KBM-7 (cell line): ENCODE measurements at places on chromosomes 2 and 18.

DNA sequence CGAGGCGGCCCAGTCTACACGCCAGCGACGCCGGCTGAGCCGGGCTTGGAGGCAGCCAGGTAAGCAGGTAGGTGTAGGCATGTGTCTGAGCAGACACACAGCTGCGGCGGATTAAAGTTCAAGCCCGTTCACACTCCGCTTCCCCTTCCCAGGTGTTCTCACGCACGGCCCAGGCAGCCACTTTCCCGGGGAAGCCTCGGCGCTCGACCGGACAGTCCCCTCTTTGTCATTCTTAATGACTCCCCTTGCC lies 367 bp downstream of the TGFA start:
- no peak for DNase-seq

GRCh38 chr2:238726670-238727584 lies 121.0 kb upstream of the TWIST2 start:
- DNase-seq = no peak

DNA sequence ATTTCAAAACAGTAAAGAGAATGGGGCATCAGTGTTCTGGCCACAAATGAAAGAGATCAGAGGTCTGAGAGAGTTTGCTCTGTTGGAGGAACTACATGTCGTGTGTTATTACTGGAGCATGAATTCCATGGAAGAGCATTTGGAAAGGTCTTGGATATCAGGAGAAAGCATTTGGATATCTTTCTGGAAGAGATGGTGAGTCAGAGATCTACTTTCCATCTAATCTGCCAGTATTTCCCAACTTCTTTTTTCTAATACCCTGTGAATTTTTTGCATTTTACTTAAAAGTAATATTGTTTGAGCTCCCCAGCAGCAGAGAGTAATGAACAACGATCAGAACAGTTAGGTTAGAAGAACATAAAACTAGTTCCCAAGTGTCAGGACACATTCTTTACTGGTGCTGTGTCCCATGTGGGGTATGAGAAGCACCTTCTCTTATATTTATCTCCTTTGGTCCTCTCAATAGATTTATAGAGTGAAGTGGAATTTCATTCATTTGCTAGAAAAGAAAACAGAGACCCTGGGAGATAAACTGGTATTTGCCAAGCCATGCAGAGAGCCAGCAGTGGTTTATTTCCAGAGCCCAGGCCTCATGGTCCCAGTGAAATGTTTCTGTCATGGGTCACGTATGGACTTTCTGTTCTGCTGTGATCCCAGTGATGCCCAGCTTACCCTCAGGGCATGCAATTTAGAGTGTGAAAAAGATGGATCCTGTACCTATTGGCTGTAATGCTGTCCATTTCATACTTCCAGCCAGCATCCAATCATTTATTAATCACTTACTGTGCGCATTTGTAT lies 130.8 kb upstream of the NT5C1B start:
- no peak for DNase-seq

- no peak for DNase-seq
Observed at GRCh38 chr2:215979620-215980019, 33.7 kb downstream of the MREG start.

GRCh38 chr2:232354069-232354468 lies 24.5 kb upstream of the ALPP start:
- no peak for DNase-seq

DNA sequence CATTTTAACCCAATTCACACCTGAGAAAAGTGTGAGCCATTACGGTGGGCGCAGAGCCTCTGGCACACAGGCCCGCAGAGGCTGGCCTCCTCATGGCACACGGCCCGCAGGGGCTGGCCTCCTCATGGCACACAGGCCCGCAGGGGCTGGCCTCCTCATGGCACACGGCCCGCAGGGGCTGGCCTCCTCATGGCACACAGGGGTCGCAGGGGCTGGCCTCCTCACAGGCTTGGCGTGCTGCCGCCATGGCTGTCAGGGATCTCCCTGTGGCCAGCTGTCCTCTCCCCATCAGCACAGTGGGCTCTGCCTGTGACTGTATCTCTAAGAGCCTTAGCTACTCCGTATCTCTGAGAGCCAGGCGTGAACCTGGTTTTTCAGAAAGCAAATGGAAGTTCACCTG lies 24.6 kb downstream of the ANO7 start:
- no peak for DNase-seq

DNA sequence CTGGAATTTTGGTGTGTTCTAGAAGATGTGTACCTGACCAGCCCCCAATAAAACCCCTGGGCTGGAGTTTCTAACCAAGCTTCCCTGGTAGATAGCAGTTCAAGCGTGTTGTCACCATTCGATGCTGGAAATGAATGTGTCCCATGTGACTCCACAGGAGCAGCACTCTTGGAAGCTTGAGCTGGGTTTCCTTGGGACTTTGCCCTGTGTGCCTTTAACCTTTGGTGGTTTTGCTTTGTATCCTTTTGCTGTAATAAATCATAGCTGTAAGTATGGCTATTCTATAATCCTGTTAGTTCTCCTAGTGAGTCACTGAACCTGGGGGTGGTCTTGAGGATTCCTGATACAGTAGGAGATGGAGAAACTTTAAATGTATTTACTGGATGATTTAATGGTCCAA lies 65.2 kb downstream of the KLHL14 start:
- DNase-seq = no peak

DNA sequence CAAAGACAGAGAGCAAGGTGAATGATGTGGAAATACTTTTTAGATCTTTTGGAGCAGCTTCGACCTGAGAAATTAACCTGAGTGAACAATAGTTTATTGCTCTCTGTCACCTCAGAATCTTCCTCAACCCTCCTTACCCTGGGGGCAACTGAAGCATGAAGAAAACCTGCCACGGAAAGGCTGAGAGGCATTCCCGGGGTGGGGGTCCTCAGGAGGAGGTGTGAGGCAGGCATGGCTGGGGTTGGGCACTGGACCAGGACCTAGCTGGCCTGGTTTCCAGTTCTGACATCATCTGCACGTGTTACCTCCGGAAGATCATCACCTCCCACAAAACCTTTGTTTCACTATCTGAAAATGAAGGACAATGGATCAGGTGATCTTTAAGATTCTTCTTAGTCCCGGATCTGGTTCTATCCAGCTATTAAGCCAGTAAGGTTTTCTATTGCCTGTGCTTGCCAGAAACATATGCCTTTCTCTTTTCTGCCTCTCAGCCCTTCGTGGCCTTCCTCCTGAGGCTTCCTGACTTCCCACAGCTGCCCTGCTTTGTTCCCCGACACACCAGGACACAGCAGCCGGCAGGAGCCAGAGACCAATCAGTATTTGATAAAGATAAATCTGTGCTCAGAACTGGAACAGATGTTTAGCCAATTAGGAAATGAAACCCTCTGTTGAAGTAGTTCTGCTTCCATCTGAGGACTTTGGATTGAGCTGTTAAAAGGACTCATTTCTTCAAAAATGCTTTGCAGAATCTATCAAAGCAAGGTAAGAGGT lies 232.5 kb downstream of the TDRD15 start:
- DNase-seq = no peak

- peak; percentile 14 for DNase-seq
Observed at GRCh38 chr18:74496508-74497323, 553 bp downstream of the CNDP2 start.

GRCh38 chr2:150156415-150156814 lies 331.1 kb downstream of the RND3 start:
- DNase-seq = no peak

- DNase-seq = no peak
Observed at GRCh38 chr2:108184419-108184818, 55.3 kb upstream of the SULT1C3 start.

GRCh38 chr2:118738524-118739308 lies 108.7 kb downstream of the EN1 start:
- no peak for DNase-seq

DNA sequence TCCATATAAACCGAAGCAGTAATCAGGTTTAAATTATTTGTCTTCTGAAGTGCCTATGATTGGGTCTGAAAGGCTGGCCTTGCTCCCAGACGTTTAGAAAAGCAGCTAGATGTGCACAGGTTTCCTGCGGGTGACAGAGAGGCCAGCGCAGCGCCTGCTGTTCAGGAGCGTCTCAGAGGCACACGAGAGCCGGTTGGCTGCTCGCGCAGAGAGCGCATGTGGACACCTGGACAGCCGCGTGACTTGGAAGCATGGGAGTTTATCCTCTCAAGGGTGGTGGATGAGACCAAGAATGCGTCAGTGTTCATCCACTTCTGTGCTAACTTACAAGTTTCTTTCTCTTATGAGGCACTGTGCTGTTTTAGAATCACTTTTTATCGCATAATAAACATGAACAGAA lies 303.7 kb downstream of the PTGR3 start:
- DNase-seq = no peak

- DNase-seq = no peak
Observed at GRCh38 chr2:101398116-101398821, 11.0 kb upstream of the CREG2 start.

DNA sequence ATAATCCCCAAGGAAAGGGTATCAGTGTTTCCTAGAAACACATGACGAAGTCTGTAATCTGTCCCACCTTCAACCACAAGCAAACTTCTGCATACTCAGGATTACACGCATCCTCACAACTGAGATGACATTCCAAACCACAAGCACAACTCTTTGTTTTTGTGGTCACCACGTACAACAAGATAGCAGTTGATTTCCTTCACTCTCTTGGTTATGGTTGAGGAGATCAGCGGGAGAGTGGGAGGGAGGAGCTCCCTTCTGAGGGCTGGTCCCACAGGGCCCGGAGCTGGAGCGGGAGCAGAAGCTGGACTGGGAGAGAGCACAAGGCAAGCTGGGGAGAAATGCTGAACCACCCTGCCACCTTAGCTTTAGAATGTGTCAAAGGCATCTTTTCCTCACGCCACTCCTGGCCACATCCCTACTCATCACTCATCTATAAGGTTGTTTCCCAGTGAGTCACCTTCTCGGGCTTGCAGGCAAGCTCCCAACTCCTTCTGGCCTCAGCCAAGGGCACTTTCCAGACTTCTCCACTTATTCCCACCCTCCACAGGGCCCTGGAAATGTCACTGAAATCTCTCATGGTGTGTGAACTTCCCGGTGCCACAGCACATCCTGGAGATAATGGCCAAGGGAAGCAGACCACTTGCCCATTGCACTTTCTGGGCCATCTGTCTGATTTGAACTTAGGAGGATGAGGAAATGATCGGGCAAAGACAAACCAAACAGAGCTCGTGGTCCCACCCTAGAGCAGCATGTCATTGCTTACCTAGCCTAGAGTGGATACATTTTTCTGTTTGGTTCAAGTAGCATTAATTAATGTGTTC lies 98.9 kb upstream of the LGALSL start:
- peak; percentile 69 for DNase-seq

GRCh38 chr2:205768341-205768740 lies 86.0 kb downstream of the NRP2 start:
- no peak for DNase-seq

DNA sequence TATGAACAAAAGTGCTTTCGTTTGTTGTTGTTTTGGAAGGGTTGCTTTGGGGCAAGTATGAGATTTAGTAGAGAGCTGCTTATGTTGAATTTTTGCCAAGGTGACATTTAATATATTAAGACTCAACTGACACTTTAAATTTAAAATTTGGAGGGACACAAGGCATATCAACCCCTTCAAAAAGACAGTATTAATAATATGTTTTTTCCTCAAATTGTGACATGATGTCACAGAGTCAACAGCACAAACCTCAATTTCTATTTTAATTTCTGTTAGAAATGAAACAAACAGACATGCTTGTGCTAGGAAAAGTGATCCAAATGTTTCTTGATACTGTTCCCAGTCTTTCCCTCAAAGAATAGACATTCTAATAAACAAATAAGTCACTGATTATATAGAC lies 218.9 kb downstream of the CYRIA start:
- DNase-seq = no peak

DNA sequence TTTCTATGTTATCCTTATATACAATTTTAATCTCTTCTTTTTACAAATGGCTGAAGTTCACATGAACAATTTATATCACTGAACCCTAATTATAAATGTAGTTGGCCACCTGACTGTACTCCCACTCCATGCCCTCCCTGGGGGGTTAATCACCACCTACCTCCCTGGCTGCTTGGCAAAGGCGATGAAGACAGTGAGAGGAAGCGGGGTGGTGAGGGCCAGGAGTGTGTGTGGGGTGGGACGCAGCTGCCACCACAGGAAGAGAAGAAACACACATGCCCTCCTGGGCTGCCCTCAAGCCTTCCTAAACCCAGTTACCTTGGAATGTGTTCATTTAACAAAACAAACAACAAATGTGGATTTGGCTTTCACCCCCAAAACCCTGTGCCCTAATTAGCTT lies 87.0 kb upstream of the REV1 start:
- DNase-seq = no peak

DNA sequence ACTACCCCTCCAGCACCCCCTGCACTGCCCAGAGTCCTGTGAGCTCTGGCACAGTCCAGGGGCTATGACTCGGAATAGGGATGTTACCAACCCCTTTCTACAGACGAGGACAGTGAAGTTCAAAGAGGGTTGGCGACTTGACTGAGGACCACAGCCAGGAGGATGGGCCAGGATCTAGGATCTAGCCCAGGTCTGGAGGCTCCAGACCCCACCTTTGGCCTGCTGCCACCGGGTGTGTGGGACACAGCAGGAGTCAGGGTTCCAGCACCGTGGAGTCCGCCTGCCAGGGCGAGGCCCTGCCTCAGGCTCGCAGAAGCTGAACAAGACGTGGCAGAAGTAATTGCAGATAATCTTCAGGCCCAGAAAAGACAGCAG lies 37.9 kb upstream of the GPC1 start:
- DNase-seq = no peak

DNA sequence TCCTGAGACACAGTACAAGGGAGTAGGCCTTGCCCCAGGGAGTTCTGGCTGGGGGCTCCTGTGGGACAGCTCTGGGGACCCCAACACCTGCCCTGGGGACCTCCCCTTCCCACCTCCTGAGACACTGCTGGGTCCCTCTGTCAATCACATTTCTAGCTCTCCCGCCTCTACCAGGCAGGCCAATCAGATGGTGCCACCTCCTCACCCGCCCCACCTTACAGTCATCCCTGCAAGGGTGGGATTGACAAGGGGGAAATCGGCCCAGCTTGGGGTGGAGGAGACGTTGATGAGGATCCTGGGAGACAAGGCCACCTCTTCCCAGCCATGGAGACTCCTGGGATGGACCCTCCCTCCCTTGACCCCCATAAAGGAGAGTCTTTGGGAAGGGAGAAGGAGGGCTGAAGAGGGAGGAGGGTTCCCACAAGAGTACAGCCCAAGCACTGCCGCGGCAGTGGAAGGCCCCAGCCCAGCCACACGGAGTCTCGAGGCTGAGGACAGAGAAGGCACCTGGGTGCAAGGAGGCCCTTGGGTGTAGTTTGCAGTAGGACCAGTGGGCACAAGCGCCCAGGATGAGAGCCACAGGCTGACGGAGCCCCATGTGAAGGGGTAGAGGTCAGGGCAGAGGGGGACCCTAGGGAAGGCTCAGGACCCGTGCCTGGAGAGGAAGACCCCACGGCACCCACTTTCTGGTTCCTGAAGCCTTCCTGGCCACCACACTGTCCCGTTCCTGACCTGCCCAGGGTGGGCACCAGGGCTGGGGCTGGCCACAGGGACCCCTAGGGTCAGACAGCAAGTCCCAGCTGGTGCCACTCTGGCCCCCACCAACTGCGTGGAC lies 109.9 kb upstream of the OTOS start:
- no peak for DNase-seq

- peak; percentile 69 for DNase-seq
Observed at GRCh38 chr2:46297546-46298271, 502 bp downstream of the EPAS1 start.
